ENCODE measurements at places on chromosomes 16 and 17.

- no peak for DNase-seq
Measured at GRCh38 chr16:19415461-19415860, 2.2 kb upstream of the TMC5 start.

DNA sequence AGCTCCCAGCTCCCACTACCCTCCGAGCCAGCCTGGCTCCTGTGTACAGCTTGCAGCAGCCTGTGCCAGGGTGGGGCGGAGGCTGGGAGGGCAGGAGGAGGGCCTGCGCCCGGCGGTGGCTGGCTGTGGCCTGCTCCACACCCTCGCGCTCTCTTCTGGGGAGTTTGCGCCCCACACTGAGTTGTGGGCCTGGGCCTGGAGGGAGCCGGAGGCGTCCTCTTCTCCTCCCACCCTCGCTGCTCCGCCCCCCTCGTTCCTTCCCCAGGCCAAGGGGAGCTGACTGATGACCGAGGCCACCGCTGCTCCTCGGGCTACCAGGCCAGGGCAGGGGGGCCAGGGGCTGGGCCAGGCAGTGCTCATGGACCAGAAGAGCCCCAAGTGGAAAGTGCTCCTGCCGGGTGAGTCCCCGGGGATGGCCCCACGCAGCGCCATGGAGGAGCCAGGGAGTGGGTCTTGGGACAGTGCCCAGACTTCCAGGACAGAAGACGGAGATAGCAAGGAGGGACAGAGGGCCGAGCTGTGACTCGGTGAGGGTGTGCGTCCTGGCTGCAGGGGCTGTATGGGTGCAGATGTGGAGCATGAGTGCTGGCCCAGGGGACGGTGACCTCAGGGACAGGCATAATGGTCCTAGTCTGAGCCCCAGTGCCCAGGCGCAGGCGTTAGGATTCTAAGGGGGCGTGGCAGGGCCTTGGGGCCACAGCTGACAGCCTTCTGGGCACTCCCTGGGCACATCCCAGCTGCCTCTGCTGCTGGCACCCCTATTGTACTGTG is 242.1 kb upstream of the GSE1 start:
- no peak for DNase-seq

DNA sequence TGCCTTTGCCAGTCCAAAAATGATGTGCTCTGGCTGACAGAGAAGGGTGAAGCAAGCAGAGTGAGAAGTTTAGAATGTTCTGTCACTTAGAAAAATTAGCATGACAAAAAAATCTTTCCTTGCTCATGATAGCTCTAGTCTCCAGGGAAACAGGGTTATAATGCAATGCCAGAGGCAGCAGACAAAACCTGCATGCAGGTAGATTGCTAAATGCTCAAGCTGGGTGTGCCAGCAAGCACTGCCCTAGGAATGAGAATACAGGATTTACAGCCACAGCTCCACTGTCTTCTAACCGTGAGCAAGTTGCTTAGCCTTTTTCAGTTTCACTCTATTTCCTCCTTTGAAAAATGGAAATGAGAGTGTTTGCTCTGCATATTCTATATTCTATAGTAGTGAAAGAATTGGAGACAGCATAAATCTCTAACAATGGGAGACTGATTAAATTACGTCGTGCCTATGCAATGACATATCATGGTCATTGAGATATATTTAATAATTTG is 516.6 kb upstream of the C16orf82 start:
- DNase-seq, result no peak

DNA sequence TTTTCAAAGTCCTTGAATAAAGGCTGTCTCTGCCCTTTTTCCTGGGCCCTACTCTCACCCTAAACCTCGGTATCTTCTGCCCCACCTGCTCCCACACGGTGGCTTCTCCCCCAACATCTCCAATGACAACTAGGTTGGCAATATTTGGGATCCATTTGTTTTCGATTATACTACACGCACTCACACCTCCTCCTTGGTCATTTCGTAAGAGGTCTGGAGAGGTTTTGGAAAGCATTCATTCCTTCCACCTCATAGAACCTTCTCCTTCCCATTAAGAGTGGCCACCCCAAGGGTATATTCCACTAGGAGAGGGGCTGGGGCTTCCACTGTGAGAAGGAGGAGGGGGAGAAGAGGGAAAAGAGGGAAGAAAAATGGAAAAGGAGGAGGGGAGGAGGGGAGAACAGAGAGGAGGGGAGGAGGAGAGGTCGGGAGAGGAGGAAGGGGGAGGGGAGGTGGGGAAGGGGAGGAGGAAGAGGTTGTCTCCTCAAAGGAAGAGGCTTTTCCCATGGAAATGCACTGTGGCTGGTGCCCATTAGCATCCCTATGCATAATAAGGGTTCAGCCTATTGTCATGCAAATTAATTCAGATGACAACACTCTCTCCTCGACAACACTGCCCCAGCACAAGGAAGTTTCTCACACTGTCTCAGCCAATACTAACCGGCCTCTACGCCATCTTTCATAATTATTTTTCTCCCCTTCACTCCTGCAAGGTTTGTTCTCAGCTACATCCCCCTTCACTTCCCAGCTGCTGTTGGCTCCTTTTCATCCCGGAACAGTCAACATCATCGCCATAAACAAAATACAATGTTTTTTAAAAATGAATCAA is 30.0 kb downstream of the SOX9 start:
- no peak for DNase-seq

- DNase-seq, result peak; percentile 73
Measured at GRCh38 chr17:47978324-47978723, 7.4 kb downstream of the CDK5RAP3 start.

DNA sequence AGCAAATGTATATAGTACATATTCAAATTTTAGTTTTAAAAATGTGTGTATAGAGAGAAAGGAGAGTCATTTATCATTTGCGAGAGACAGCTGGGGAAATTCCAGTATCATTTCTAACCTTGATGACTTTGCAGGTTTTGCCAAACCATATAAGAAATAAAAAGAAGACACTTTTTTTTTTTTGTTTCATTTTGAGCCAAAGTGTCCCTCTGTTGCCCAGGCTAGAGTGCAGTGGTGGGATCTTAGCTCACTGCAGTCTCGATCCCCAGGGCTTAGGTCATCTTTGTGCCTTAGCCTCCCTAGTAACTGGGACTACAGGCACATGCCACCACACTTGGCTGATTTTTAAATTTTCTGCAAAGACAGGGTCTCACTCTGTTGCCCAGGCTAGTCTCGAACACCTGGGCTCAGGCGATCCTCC is 38.4 kb upstream of the VWA3A start:
- no peak for DNase-seq

Measured in NCI-H446 (cell line).